ENCODE measurements at places on chromosomes 16 and 17.
A peak's percentile ranks its signal among the peaks of the same experiment; 100 is the strongest.

GRCh38 chr17:45575126-45575885 is 84.8 kb upstream of the PLEKHM1 start:
- DNase-seq: no peak

DNA sequence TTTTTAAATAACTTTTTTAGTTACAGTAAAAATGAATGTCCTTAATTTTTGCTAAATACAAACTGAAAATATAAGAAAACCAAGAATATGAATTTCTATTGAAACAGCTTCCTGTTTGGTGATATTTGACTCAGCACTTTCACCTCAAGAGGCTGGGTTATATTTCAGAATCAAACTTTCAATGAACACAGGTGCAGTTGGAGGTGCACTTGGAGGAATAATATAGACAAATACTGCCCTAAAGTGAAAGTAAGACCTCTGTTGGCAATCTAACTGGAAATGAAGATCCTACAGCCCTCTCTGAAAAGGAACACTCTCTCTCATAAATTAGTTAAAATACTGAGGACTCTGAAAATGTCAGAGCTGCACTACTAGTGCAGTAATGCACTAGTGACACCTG is 106.2 kb downstream of the BRIP1 start:
- DNase-seq: peak; percentile 4

- DNase-seq: no peak
Measured at GRCh38 chr16:60681043-60681442, 1355.2 kb downstream of the CDH8 start.

DNA sequence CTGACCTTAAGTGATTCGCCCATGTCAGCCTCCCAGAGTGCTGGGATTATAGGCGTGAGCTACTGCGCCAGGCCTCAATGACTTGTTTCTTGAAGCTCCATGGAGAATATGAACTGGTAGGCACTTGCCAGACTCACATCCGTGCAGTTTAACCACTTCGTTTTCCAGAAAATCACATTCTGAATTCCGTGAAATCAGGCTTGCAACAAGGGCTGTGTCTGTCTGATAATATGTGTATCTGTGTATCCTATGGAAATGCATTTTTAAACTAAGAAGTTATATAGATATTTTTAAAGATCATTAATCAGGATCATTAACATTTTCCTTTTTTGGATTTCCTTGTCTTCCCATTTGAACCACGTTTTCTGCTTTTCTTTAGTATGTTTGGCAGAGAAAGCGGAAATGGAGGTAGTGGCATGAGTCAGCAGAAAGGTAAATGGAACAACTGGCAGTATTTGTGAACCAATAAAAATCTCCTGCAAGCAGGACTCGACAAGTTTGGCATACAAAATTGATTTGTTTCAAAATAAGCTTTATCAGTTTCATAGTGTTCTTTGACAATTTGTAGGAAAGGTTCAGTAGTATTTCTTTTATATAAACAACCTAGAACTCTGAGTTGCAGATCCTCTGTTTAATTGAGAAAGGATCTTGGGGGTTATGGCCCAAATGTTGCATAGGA is 33.0 kb downstream of the USP10 start:
- DNase-seq: no peak

DNA sequence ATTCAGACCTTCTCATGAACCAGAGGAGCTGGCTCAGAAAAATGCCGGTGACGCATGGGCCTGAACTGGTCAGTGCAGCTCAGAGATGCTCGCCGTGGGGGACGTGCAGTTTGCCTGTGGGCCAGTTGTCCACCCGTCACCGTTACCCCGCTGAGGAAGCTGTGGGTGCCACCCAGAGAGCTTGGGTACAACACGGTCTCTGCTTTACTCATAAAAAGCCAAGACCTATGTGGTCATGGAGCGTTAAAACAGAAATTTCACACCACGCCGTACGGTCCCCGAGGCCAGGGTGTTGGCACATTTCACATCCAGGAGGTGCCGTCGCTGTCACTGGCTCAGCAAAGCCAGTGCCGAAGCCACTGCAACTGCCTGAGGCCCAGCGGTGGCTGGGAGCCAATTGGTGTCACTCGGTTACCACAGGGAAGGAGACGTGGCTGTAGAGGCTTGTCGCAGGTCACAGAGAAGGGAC is 120.9 kb downstream of the METRNL start:
- peak; percentile 78 for DNase-seq

DNA sequence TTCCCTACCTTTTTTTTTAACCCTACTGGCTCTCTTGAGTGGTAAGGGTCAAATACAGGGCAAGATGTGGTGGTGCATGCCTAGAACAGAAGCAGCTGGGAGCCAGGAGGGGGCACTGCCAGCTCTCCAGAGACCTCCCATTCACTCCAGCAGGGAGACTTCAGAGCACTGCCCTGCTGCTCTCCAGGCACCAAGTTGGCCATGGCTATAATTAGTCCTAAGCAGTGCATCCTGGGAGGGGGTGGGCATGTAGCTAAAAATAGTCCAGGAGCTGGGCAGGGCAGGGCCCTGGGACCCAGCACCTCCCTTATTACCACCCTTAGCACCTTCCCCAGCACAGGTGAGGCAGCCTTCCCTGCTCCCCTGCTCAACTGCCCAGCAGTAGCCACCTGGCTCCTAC is 3.5 kb downstream of the CORO6 start:
- DNase-seq: no peak

DNA sequence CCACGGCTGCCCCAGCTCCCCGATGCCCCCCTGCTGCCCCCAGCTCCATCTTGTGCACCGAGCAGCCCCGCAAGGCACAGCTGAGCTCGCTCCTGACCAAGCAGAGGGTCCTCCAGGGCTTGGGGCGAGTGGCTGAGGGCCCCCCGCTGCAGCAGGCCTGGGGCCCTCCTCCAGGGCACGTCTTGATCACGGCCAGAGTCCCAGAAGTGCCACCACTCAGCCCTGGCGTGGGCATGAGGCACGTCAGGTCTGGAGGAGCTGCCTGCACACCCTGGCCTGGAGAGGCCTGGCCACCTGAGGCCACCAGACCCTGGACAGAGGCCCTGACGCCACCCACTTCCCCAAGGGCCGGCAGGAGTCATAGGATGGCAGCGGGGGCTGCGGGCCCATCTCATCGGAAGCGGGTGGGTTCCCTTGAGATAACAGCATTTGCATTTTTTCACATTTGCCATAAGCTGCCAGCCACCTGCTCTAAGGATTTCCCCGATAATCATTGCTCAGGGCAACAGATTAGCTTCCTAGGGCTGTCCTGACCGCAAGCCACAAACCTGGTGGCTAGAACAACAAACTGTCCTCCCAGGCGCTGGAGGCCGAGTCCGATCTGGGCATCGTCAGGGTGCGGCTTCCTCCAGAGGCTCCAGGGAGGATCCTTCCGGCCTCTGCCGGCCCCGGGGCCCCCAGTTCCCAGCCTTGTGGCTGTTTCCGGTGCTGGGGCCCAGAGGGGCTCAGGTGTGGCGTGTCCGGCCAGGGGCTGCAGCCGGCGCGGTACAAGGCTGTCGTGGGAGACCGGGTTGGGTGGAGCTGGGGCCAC is 23.9 kb upstream of the C1QTNF8 start:
- DNase-seq: no peak

Measured in CD4-positive, alpha-beta T cell treated with Interleukin-4 for 1 hour (primary cell).